Brain pericyte (primary cell): ENCODE measurements at places on chromosomes 3 and 15.
A peak's percentile ranks its signal among the peaks of the same experiment; 100 is the strongest.

DNA sequence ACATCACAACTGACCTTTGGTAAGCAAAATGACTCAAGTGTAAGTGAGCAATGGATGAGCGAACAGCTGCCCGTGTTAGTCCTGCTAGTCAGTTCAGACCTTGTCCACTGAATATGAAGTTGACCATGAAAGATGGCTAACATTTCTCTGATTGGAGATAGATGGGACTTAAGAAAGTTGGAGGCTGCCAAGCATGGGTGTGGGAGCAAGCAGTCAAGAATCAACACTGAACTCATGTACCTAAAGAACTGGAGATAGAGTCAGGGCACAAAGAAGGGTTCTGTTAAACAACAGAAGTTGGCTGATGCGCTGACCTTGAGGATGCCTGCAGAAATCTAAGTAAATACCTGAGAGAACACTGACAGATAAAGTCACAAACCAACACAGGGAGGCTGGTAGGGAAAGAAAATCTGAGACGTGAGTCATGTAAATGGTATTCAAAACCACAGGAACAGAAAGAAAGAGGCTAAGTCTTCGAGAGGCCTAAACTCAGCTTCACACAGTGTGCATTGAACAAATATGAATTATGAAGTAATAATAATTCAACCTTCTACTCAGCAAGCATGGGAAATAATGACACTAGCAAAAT is 30.7 kb upstream of the ANPEP start:
- DNase-seq = peak; percentile 63

- DNase-seq = peak; percentile 58
These were observed 23.5 kb downstream of the TSEN2 start for GRCh38 chr3:12507591-12508281.

GRCh38 chr15:34436126-34436955 is 1.3 kb downstream of the GOLGA8A start:
- DNase-seq = no peak

- DNase-seq = no peak
These were observed at the start of gene NEIL1 for GRCh38 chr15:75346796-75347221. TSS of gene NEIL1 (plus strand) at chr15:75347039. CDS start at chr15:75348906, 1,867 bp downstream.

DNA sequence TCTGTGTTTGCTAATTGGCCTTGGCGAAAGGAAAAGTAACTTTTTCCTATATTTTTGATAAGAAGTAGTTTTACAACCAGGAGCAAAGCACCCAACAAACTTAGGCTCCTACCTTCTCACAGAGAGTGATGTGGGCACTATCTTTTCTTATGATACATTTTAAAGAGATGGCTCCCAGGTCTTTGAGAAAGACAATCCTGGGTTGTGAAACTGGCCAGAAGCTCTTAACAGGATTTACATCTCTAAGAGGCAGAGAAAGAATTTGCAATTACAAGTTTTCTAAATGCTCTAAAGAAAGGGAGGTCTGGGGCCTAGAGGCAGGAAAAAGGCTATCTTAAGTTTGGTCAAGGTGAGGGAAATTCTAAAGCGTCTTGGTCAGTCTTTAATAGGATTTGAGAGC is 609.7 kb downstream of the VGLL3 start:
- no peak for DNase-seq

DNA sequence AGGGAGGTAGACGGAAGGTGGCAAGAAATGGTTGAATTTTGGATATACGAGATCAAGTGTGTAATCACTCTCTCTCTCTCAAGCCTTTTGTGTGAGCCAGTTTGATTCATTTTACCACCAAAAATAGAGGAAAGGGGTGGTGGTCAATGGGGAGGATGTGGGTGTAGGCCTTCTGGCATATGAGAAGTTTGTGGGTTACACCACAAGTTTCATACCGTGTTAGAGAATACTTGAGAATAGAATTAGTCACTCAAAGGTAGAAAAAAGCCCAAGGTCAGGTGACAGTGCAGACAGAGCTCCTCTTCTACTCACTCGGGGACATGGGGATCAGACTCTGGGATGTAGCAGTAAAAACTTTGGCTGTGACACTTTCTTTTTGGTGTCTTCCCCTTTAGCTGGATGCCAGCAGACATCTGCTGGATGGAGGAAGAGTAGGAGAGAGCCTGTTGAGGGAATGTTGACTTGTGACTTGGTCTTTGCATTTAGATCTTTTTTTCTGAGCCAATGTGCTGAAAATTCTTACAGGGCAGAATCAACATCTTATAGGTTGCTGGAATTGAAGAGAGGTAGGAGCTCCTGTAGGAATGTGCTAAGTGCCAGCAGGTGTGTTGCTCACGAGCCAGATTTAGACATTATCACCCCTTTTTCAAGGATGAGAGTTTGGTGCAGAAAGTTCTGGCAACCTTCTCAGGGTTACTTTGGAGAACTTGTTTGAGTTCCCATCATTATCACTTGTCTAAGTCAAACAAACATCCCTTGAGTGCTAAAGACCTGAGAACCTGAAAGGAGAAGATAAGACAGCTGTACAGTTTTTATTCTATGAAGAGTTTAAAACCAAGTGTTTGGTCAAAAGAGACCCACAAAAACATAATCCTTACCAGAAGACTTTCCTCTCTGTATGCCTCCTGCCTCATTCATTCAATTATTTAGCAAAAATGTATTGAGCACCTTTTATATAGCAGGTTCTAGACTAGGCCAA is 43.9 kb upstream of the RYK start:
- DNase-seq = no peak

DNA sequence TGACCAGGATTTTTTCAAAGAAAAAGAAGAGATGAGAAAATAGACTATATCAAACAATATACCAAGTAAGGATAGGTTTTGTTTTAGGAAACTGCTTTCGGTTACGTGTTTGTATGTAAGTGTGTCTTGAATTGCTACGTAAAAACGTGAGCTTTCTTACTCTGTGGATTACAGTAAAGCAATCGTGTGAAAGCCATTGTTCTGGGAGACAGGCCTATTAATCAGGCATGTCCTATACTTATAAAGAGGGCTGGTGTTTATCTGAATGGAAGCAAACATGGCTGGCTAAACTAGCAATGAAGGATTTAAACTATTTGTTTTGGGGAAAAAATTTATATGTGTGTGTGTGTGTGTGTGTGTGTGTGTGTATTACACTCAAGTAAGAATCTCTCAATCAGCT is 2.6 kb downstream of the EHHADH start:
- no peak for DNase-seq

DNA sequence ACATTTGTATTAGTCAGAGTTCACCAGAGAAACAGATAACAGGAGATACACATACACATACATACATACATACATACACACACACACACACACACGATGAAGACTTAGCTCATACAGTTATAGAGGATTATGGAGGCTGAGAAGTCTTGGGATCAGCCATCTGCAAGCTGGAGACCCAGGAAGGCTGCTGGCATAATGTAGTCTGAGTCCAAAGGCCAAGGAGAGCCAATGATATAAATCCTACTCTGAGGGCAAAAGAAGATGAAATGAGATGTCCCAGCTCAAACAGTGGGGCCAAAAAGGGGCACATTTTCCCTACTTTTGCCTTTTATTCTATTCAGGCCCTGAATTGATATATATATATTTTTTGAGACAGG is 6.4 kb upstream of the TTC14 start:
- DNase-seq = no peak

GRCh38 chr15:48721061-48721810 is 75.7 kb upstream of the FBN1 start:
- DNase-seq = no peak

- DNase-seq = no peak
These were observed 675.6 kb downstream of the TBL1XR1 start for GRCh38 chr3:176521531-176522175.

DNA sequence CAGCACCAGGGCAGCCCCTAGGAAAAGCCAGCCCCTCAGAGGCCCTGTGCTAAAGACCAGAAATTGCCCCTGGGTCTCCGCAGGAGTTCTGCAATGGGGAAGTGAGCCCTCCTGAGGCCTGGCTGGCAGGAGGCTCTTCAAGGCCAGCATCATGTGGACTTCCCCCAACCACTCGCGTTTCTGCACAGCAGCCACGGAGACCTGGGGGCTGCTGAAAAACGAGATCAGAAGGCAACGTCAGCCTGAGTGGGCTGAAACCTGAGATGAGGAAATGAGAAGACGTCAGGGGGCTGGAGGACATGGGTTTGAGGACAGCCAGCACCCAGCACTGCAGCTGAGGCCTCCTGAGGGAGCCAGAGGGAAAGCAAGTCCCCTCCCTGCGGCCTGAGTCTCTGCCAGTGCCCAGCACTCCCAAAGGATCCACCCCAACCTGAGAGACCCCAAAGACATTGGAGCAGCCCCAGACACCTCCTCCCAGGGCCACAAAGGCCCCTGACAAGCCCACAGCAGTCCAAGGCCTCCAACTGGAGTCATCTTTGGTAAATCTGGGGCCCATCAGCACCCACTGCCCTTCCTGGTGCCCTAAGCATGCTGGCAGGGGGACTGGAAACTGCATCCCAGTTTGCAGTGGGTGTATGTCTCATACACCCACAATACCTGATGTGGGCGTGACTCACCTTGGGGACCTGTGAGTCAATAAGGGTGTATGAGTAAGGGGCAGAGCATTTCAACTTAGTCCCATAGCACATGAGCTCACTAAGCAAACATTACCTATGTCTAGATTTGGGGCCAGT is 29.2 kb upstream of the CYP11A1 start:
- DNase-seq = no peak

DNA sequence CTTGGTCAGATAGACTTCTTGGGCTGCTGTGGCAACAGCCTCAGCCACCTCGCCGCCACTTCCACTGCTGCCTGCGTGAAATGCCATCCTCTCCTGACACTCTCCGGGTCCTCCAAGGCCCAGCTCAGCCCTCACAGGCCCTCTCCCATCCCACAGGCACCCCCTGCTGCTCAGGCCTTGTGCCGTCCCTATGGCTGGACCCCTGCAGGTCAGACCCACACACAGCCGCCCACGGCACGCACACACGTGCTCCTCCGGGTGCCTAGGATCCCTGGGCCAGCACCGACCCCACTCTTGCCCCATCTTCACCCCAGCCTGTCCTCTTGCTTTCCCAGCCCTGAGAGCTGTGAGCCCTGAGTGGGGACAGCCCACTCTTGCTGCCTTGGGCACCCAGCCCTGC is 19.7 kb downstream of the CFAP100 start:
- DNase-seq = no peak

GRCh38 chr3:183913580-183913920 is 28.9 kb upstream of the PARL start:
- DNase-seq = no peak

DNA sequence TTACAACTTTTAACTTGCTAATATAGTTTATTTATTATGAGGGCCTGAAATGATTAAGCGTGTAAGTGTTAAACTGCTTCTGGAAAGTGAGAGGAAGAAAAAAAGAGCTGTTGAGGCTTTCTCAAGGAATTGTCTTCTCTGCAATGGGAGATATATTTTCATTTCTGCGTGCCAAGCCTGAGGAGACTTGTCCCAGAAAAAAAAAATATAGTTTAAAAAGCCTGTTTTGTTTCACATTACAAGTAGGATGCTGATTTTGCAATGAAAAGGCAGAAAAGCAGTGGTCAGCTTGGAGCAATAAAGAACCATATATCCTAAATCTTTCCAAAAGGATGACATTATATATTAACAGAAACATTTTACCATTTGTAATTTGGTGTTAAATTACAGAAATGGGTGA is 115.5 kb downstream of the GMNC start:
- DNase-seq = no peak

DNA sequence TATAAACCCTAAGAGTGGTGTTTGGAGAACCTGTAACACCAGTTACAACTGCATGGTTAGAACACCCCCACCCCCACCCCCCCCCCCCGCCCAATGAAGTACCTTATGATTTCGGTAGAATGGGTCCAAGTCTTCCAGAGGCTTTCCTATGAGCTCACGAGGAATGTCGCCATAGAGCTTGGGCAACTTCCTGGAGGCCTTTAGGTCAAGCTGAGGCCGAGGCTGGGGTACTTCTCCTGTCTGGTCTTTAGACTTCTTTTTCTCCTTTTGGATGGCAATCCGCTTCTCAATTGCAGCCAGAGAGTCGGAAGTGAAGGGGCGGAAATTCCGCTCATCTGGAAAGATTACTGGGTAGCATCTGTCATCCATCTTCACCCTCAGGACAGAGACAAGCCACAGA is 101.8 kb downstream of the SCN11A start:
- DNase-seq = no peak

- DNase-seq = no peak
These were observed 61.5 kb downstream of the OSBPL10 start for GRCh38 chr3:31919528-31919927.

DNA sequence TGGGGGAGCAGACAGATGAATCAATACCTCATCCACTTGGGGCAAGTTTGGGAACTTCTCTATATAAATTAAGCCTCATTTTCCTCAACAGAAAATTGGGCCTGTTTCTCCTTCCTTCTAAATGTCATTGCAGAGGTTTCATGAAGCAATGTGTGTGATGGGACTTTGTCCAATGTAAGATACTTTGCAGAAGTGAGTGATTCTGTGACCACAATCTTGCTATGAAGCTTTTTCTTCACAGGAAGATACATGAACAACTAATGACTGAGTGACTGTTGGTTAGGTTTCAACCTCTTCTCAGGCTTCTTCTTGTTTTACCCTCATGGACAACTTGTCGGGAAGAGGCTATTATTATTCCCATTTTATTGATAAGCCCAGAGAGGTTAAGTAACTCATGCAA is 11.0 kb downstream of the TMEM45A start:
- no peak for DNase-seq

DNA sequence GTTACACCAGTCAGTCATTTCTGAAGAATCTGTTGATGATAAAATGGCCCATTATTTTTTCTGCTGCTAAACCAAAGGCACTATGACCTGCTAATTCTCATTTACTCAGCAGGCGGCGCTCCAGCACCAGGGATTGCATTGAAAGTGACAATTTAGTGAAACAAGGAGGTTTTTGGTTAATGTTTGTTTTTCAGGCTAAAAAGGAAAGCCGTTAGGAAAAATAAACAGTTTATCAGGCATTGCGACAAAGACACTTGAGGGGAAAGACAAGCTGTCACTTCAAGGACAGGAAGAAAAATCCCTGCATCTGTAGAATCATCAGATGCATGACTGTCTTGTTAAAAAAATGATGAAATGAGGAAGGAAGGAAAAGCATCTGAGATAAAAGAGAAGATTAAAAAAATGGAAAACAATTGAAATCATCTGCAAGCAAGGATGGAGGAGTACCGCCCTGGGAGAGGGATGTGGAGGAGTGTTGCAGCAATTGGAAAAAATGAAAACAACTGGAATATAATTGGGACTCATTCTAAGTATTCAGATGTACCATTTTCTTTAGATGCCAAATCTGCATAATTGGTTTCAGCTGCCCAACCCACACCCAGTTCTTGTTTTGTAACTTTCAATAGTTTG is 54.0 kb downstream of the NR1D2 start:
- no peak for DNase-seq

- DNase-seq = no peak
These were observed 7.3 kb downstream of the CYP19A1 start for GRCh38 chr15:51331141-51331540.

DNA sequence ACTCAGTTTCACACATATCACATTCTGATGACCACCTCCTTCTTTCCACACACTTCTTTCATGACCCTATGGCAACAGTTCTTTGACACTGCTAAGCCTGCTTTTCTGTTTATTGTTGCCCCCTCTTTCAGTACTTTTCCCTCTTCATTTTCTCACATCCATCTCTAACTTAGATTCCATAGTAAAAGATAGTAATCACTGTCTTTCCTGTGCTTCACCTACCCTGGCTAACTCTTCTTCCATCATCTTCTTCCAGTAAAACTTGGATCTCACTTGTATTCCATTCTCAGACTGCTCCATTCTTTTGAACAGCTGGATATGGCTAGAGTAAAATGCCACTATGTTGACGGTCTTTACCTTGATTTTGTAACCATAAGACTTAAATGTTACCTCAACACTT is 632.6 kb upstream of the TGFBR2 start:
- no peak for DNase-seq

- no peak for DNase-seq
These were observed 29.4 kb downstream of the FHIT start for GRCh38 chr3:61221759-61222362.
